ENCODE measurements at places on chromosomes 12 and 14.

- DNase-seq = peak; percentile 29
Measured at GRCh38 chr12:49014547-49014946, 4.0 kb downstream of the PRKAG1 start.

DNA sequence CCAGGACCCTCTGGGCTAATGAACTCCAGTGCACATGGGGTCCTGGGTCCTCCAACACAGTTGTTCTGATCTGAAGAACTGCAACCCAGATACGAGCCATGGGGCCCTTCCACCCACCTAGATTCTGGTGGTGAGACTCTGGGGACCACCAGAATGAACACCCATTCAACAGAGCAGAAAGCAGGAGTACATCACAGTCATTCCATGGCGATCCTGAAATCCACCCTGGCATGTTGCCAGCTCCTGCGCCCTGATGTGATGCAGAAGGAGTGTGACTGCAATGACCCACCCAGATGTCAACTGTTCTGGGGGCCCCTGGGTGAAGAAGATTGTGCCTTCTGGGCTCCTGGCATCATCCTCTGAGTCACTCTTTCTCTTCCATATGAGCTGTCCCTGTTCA lies 211.6 kb downstream of the KIF26A start:
- no peak for DNase-seq

GRCh38 chr12:54684636-54685630 lies 36.8 kb upstream of the DCD start:
- DNase-seq = no peak

- peak; percentile 94 for DNase-seq
Measured at GRCh38 chr12:52873832-52874572, 25.2 kb upstream of the KRT78 start.

- DNase-seq = peak; percentile 1
Measured at GRCh38 chr12:14313379-14314138, 51.9 kb upstream of the ATF7IP start.

GRCh38 chr12:46084666-46085631 lies 94.6 kb upstream of the SCAF11 start:
- no peak for DNase-seq

DNA sequence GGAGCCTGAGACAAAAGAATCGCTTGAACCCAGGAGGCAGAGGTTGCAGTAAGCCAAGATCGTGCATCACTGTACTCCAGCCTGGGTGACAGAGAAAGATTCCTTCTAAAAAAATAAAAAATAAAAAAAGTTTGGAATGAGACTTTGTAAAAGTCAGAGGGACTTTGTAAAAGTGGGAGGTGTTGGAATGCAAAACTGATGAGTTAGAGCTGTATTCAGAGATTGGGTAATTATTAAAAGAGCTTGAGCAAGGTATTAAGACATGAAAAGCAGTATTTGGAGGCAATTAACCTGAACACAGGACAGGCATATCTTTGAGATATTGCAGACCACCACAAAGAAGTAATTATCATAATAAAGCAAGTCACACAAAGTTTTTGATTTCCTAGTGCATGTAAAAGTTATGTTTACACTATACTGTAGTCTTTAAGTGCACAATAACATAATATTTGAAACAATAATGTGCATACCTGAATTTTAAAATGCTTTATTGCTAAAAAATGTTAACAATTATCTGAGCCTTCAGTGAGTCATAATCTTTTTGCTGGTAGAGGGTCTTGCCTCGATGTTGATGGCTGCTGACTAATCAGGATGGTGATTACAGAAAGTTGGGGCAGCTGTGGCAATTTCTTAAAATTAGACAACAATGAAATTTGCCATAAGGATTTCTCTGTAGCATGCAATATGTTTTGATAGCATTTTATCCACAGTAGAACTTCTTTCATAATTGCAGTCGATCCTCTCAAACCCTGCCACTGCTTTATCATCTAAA lies 33.1 kb downstream of the PHLDA1 start:
- no peak for DNase-seq

- no peak for DNase-seq
Measured at GRCh38 chr12:57530396-57531142, 7.9 kb downstream of the MBD6 start.

- no peak for DNase-seq
Measured at GRCh38 chr12:131001493-131001892, 47.8 kb downstream of the ADGRD1 start.

- no peak for DNase-seq
Measured at GRCh38 chr14:50797250-50798047, 33.5 kb downstream of the NIN start.
